ENCODE measurements at places on chromosomes 12 and 14.

DNA sequence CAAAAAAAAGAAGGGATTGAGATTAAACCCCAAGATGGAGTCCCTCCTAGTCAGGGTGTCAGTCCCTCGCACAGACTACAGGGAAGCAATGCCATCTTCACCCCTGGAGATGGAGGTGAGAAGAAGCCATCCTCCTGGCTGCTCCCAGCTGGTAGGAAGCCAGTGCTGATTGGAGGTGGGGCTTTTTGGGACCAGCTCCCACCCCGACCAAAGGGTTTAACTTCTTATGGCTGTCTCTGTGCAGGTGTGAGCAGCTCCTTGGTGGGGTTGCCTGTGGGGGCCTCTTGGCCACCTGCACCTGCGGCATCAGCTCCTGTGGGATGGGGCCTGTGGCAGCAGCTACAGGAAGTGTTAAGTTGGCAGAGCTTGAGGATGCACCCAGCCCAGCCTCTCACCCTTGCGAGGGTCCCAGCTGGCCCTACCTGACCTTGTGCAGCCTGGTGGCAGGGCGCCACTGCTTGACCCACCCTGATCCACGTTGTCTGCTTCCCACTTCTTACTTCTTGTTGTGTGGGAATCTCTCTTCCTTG lies 3.8 kb upstream of the KRT86 start:
- DNase-seq = no peak

- DNase-seq = no peak
Measured at GRCh38 chr12:97118796-97119375, 211.8 kb downstream of the NEDD1 start.

- DNase-seq = no peak
Measured at GRCh38 chr14:74503938-74504335, 10.4 kb downstream of the ISCA2 start.

DNA sequence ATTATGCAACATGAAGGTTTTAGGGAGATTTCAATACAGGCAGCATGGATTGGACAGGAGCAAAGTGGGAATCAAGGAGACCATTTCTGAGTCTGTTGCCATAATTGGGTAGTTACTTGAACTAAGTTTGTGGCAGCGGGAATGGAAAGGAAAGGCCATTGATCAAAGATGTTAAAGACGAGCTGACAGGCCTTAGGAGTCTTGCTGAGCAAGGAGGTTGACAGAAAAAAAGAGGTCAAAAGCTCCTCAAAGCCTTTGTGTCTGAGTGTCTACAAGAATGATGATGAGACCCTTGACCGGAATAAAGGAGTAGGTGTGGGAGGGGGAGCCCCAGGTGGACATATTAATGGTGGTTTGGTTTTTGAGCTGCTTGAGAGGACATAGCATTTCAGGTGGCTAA lies 9.4 kb downstream of the PLEKHA5 start:
- DNase-seq = no peak

DNA sequence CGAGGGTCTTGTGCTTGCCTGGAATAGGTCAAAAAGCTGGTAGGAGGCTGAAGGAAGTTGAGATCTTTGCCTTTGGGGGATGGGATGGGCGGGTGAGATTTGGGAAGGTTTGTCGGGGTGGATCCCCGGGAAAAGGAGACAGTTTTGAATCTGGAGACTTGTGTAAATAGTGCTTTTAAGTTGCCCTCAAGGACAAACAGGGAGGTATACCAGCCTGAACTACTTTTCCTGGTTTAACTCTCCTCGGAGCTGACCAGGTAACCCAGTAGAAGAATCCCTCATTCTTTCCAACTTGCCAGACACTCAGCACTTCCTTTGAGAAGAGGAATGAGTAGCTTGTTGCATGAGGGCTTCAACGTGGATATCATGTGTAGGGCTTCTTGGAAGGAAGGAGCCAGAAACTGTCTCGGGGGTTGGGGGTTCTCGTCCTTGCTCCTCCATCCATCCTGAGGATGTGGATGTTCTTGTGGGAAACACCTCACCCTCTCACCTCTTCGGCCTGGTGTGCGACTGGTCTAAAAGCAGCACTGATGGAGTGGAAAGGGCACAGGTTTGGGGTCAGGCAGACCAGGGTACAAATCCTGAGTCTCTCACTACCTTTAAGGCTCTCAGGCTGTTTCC lies 1.9 kb downstream of the TEAD4 start:
- no peak for DNase-seq

- peak; percentile 96 for DNase-seq
Measured at GRCh38 chr12:58888131-58888783, 32.0 kb downstream of the LRIG3 start.

DNA sequence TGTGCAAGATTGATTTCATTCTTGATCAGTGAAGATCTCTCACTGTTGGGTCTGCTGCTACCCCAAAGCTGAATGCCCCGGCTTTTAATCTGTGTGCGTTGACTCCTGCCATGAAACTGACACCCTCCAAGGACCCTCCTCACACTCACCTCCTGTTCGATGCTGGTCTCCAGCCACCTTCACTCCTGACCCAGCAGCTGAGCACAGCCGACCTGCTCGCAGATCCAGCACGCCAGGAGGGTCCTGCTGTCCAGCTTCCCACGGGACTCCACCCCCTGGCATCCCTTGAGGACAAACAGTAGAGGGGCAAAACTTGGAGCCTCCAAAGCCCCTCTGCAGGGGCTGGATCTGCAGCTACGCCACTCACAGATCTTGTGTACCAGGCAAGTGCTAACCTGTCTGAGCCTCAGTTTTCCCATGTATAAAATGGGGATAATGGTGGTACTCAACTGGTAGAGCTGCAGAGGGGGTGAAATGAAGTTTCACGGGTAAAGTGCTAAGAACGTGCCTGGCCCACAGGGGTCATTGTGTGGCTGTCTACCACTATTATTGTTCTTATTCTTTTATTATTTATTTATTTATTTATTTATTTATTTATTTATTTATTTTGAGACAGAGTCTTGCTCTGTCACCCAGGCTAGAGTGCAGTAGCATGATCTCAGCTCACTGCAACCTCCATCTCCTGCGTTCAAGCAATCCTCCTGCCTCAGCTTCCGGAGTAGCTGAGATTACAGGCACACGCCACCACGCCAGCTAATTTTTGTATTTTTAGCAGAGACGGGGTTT lies 178.0 kb downstream of the PHETA1 start:
- no peak for DNase-seq

GRCh38 chr14:69818758-69819191 lies 21.7 kb upstream of the SLC10A1 start:
- peak; percentile 61 for DNase-seq

- no peak for DNase-seq
Measured at GRCh38 chr14:93994919-93995682, 2.0 kb upstream of the CCDC197 start.

- no peak for DNase-seq
Measured at GRCh38 chr14:59371771-59372170, 93.4 kb downstream of the GPR135 start.

GRCh38 chr14:77212943-77213678 lies 31.5 kb downstream of the TMEM63C start:
- DNase-seq = no peak

- no peak for DNase-seq
Measured at GRCh38 chr14:32507029-32507984, 178.2 kb downstream of the AKAP6 start.

DNA sequence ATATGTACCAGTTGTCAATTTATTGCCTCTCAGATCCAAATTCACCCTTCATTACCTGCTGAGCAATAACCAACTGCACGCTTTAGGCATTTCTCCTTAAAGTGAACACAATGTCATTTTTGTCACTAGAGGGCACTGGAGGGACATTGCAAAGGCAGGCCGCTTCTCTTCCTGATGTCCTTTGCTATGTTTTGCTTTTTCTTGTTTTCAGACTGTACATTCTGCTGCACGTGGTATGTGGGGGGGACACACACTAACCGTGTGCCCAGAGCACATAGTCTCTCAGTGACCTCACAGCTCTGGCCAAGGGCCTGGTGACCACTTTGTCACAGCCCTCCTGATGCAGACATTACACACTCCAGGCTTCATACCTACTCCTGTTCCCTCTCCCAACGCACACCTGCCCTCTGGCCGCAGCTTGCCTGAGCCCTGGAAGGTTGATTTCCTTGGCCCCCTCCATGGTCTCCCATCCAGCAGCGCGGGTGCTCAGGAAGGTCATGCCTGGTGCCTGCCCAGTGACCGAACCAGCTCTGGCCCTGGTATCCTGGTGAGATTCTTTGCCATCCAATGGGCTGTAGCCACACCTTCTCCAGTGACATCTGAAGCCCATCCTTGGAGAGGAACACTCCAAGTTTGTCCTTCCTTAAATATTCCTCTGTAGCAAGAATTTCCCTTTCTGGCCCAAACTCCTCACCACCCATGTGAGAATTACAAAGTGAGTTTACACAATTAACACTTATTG lies 39.9 kb downstream of the MYO1H start:
- peak; percentile 47 for DNase-seq

- no peak for DNase-seq
Measured at GRCh38 chr12:5963515-5963914, 18.5 kb upstream of the ANO2 start.

DNA sequence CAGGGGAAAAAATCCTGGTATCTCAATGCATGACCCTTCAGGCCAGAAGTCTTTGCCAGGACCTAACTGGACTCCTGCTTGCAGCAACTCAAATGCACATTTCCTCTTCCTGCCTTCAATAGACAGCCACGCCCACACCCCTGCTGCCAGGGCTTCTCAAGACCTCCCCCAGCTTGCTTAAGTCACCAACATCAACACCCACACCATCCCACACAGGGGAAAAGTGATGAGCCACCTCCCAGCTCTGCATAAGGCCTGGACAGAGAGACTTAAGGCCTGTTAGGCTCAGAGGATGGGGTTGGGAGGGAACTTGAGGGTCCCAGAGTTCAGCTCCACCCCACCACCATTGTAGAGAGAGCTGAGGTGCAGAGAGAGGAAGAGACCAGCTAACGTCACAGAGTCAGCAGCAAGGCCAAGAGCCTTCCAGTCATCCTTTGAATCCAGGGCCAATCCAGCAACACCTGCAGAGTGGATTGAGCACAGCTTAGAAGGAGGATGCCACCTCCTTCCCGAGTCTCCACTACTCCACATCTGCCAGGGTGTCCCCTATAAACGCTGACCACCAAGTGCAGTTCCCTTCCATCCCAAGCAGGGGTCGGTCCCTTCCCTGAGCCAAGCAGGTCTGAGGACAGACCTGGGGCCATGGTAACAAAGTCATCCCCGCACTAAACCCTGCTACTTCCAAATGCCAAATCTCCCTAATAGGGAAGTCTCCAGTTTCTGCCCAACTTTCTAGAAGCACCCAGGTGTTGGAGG lies 50.0 kb downstream of the KDM2B start:
- no peak for DNase-seq

DNA sequence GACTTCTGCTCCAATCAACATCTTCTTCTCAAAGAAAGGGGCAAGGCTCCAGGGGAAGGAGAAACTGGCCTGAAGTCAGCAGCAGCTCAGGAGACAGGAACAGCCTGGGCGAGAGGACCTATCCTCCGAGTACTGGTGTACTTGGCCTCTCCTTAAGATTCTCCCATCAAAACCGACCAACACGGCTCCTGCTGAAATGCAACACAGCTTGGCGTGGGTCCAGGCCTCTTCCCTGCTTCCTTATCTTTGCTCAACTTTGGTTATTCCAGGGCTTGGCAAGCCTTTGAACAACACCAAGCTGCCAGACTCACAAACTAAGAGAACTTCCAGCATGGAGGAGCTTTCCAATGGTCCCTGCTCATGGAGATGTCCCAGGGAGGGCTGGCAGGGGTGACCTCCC lies 377.4 kb downstream of the BCL11B start:
- DNase-seq = no peak

DNA sequence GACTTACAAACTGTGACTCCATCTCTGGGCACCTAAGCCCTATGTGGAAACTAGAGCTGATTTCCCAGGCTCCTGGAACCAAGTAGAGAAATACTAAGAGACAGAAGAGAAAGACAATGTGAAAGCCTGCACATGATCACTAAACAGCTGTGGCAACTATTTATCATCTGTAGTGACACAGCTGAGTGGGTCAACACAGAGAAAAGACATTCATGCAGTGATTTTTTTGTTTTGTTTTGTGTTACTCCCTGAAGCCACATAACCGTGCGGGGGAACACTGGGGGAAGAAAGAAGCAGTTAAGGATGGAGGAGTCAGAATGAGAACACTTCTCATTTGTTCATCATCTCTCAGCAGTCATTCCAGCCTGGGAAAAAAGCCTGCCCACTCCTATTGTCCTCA lies 1.5 kb downstream of the PRR4 start:
- DNase-seq = no peak

DNA sequence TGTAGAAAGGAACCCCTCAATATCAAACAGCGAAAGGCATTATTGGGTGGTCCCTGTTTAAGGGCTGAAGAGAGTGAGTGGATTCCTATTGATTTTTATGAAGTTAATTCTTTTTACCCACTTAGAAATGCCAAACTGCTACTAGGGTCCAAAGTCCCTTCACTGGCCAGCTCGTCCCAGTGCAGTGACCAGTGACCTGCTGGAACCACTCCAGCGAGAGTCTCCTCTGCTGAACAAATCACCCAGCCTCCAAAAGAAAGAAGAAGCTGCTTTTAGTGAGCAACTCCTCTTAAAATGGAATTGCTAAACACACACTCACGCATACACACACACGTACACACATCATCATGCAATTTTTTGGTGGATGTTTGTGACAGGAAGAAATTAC lies 198.2 kb upstream of the PLEKHG7 start:
- DNase-seq = no peak

GRCh38 chr12:130357729-130358330 lies 20.1 kb downstream of the PIWIL1 start:
- no peak for DNase-seq

- DNase-seq = no peak
Measured at GRCh38 chr14:100609331-100609870, 22.2 kb upstream of the BEGAIN start.

- DNase-seq = no peak
Measured at GRCh38 chr14:105534586-105534985, 8.2 kb downstream of the TMEM121 start.

- DNase-seq = peak; percentile 17
Measured at GRCh38 chr12:63924781-63925180, 80.3 kb downstream of the SRGAP1 start.

DNA sequence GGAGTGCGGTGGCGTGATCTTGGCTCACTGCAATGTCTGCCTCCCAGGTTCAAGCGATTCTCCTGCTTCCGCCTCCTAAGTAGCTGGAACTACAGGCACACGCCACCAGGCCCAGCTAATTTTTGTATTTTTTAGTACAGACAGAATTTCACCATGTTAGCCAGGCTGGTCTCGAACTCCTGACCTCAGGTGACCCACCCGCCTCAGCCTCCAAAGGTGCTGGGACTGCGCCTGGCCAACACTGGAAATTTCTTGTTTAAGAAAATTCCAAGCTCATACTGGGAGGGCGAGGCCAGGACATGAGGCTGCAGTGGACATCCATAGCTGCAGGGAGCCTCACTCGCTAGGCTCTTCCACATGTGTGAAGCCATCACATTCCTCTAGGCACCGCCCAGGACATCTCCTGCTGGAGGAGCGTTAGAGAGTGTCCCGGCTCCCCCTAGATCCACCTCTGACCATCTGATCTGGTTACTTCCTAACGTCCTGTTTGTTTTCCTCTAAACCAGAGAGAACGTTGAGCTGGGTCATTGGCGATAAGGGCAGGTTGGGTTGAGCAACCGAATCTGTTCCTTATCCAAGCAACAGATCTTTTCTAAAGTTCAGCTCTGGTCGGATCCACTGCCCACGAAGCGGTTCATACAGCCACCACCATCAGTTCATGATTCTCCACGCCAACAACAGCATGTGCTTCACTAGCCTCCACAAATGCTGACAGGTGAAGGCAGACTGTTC lies 108.2 kb upstream of the MED13L start:
- DNase-seq = no peak

Data from NCI-H446 (cell line).